ENCODE measurements at places on chromosomes 7 and 10. TPM values are rescaled to one million over a fixed set of nuclear protein-coding genes. Genes with fewer than 3 reads are reported as not detected.

Gene AOAH
- not detected for total RNA-seq

Gene HACD1
- total RNA-seq = 20.6 TPM

Gene DKK1
- total RNA-seq = 18.4 TPM

Gene CACNA2D1
- 33.3 TPM for total RNA-seq

Gene KNDC1
- 3.3 TPM for total RNA-seq

Gene TMEM213
- total RNA-seq = not detected

Gene SAMD9L
- 16.2 TPM for total RNA-seq

Gene TRIM50
- total RNA-seq = not detected

Gene SCART1
- total RNA-seq = 3.7 TPM

Gene SFMBT2
- total RNA-seq = 0.17 TPM

Gene NPSR1
- not detected for total RNA-seq

Gene PCLO
- total RNA-seq = under 0.01 TPM

Gene CALD1
- 221 TPM for total RNA-seq

Gene PVRIG
- total RNA-seq = not detected

Gene APBB1IP
- 1.6 TPM for total RNA-seq

Gene CTNNA3
- not detected for total RNA-seq

Gene TUBAL3
- not detected for total RNA-seq

Gene FOXI2
- not detected for total RNA-seq

Gene ELFN1
- 3.0 TPM for total RNA-seq

Gene EVX1
- total RNA-seq = not detected

Gene UBN2
- total RNA-seq = 2.5 TPM

Gene SLC37A3
- 77.6 TPM for total RNA-seq

Gene NYAP1
- total RNA-seq = 2.0 TPM

Gene GPR37
- 4.7 TPM for total RNA-seq

Gene FGFR2
- total RNA-seq = under 0.01 TPM

Gene SLC18A2
- not detected for total RNA-seq

Gene LRMDA
- total RNA-seq = 3.8 TPM

Gene SLC13A1
- not detected for total RNA-seq

Gene FASTK
- 57.5 TPM for total RNA-seq

Gene ZFAND4
- total RNA-seq = 4.5 TPM

Gene DTX2
- 3.0 TPM for total RNA-seq

Gene ANKRD22
- under 0.01 TPM for total RNA-seq

Gene LIPF
- not detected for total RNA-seq

Gene MPP7
- total RNA-seq = under 0.01 TPM

Gene TRUB1
- 17.7 TPM for total RNA-seq

Gene THSD7A
- 1.1 TPM for total RNA-seq

Gene SPDYE1
- total RNA-seq = under 0.01 TPM

Gene ABCB1
- total RNA-seq = 3.8 TPM

Gene DNAJB9
- 28.4 TPM for total RNA-seq

Gene AKR1C2
- 48.6 TPM for total RNA-seq

Gene LIPK
- not detected for total RNA-seq

Gene AVL9
- 17.1 TPM for total RNA-seq

Gene PRKAR1B
- total RNA-seq = 11.1 TPM

Gene NEURL1
- total RNA-seq = 0.17 TPM

Gene TRDMT1
- 3.8 TPM for total RNA-seq
